ENCODE measurements at places on chromosomes 13 and 19.

GRCh38 chr13:20491926-20492435 is 33.7 kb downstream of the CRYL1 start:
- DNase-seq = no peak

GRCh38 chr13:106143392-106143791 is 392.1 kb downstream of the EFNB2 start:
- no peak for DNase-seq

DNA sequence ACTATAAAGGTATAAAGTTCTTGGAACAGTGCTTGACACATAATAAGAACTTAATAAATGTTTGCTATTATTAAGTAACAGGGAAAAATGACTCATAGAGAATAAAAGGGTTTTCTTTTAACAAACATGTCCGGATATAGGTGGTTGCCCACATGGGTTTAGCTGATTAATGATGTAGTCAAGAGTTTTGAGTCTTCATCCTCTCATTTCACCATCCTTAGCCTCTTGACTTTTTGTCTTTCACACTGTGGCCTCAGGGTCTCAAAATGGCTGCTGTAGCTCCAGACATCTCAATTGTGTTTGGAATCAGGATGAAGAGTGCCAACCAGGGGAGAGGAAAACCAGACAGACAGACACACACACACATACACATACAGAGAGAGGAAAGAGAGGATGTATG is 97.9 kb downstream of the HSPH1 start:
- DNase-seq = no peak

GRCh38 chr13:113855012-113855921 is 8.6 kb downstream of the GAS6 start:
- DNase-seq = no peak

GRCh38 chr19:10290357-10290875 is 664 bp downstream of the ICAM5 start:
- DNase-seq = no peak

GRCh38 chr19:19334063-19334988 is 13.7 kb downstream of the MAU2 start:
- DNase-seq = no peak

DNA sequence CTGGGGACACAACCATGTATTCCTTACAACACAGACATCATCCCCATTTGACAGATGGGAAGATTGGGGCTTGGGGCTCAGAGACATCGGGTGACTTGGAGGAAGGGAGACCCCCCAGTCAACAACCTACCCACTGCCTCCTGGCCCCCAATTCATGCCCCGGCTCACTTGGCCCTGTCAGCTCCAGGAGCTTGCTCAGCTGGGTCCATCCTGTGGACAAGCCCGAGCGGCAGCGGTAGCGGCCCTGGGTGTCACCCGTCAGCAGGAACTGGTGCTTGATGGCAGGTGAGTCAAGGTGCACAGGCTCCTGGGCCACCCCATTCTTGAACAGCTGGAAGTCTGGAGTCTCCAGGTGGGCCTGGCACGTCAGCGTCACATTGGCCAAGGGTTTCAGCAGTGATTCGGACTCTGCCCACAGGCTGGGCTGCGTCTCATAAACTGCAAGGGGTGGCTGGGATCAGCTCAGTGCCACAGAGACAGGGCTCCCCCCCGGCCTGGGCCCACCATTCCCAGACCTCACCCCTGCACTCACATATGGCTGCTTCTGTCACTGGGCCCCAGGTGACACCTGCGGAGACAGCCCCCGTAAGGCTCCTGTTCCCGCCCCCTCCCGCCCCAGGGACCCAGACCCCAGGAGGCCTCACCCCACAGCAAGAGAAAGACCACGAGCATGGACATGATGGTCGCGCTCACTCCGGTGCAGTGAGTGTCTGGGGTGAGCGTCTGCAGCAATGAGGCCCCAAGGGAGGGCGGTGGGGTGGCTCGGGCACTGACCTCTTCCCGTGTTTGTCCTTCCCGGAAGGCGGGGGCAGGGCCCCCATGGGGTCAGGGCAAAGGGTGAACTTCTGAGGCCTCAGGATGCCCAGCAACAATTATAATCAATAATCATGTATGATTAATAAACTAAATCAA is at the start of gene A1BG:
Gene A1BG, minus strand, starts transcription at position 733 of the 912 bp plus-strand sequence. Its CDS starts 55 bp downstream, at position 678.
- no peak for DNase-seq

DNA sequence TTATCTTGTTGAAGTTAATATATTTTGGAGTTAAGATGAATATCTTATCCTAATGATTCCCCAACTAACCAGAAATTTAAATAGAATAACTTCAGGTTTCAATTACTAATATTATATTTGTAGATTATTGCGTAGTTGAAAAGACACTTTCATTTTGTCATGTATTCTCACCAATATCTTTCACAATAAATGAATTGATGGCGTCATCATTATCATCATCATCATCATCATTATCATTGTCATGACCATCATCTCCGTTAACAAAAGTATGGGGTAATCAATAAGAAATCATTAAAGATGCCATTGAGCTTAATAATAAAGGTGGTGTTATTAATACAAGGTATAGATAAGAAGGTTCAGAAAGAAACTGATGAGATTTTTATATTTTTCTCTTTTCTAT is 768.8 kb upstream of the SLC10A2 start:
- no peak for DNase-seq

DNA sequence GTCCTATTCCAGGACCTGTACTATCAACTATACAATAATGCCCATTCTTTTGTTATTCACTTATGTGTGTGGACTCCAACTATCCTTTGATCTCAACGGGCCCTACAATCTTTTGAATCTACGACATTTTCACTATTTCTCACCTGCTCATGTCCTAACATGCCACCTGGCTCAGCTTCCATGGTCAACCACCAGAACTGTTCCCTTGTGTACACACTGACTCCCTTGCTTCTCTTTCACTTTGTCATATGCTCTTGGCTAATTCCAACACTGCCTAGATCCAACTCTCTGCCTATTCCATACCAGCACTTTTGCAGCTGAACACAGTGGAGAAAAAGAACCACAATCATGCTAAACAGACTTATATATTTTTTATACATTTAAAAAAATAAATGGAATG is 53.1 kb downstream of the MICU2 start:
- no peak for DNase-seq

DNA sequence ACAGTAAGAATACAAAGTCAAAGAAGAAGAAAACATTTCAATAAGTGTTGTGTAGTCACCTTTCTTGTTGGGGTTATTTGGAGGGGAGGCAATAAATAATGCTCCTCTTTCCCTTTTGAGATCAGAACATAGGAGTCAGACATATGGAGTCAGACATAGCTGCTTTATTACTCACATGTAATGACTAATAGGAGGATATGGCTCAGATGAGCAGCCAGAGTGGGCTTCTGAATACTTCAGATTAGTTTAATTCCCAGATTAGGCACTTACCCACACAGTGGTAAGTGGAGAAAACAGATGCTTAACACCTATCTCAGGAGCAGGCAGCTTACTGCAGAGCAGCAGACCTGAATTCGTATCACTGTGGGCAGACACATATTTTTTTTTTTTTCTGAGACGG is 31.7 kb upstream of the C1QTNF9B start:
- no peak for DNase-seq

Data from NCI-H187 (cell line).